ENCODE measurements at places on chromosomes 2 and 18.

GRCh38 chr18:64513401-64513800 lies 364.5 kb upstream of the LINC00305 start:
- no peak for DNase-seq

- DNase-seq = no peak
Measured at GRCh38 chr2:235539773-235540172, 45.9 kb downstream of the AGAP1 start.

DNA sequence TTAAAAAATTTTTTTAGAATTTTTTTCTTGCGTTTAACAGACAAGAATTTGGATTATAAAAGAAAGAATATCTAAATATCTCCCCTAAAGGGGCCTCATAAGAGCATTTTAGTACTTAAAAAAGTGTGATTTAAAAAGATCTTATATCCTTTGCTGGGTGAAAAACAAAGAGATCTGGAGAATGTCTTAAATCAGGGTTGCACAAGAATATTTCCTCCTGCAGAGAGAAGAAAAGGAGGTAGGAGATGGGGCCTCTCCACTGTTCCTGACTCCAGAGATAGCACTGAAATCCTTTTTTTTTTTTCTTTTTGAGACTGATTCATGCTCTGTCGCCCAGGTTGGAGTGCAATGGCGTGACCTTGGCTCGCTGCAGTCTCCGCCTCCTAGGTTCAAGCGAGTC lies 68.5 kb upstream of the OSR1 start:
- peak; percentile 14 for DNase-seq

DNA sequence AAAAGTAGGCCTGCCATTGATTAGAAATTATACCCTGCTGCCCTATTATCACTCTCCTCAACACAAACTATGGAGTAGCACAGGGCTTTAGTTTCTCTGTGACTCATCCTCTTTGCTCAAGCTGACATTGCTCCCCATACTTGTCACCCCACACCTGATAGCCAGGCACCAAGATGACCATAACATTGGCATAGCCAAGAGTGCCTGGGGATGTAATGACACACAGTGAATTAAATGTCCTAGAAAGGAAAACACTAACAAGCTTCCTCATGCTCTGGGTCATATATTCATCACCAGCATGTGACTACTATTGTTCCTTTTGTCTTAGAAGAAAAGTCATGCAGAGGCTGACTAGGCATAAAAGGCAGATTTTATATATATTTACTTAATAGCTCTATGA lies 137.8 kb upstream of the RND3 start:
- DNase-seq = no peak

- peak; percentile 98 for DNase-seq
Measured at GRCh38 chr2:144659731-144660275, 139.9 kb upstream of the ZEB2 start.

DNA sequence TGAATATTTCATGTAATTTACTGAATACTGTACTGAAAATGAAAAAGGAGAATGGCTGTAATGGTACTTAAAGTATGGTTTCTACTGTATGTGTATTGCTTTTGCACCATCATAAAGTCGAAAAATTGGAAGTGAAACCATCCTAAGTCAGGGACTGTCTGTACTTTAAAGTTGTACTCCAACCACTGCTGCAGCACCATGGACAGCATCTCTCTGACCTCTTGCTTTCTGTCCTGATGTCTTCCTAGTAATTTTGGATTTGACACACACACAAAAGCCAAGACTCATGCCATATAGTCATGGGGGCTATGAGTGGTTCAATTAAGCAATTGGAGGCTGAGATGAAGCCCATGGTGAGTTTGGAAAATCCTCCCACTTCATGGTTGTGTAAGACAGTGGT lies 256.3 kb upstream of the PKDCC start:
- peak; percentile 7 for DNase-seq

DNA sequence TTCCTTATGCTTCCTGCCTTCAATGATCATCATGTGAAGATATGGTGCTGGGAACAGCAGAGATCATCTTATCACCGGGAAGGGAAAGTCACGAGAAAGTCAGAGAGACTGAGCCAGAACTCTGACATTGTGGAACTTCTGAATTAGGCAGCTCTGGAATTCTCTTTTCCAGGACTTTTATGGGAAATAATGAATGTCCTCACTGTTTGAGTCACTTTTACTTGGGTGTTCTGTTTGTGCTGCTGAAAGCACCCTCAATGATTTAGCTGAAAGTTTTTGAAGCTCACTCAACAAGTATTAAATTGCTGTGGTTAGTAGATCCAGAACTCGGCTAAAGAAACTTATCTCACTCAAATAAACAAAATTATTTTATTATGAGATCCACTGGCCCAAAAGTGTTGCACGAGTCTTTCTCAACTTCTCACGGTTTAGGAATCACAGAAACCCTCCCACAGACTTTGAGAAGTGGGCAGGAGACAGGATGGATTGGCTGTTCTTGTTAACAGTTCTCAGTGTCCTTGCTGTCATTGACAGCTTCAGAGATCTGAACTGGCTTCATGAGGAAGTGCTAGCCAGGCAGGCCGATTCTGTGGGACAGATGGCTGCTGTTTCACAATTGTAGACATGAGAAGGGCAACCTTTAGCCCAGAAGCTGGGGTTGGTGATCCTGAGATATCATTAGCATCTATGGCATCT lies 26.4 kb upstream of the ATRAID start:
- DNase-seq = no peak

DNA sequence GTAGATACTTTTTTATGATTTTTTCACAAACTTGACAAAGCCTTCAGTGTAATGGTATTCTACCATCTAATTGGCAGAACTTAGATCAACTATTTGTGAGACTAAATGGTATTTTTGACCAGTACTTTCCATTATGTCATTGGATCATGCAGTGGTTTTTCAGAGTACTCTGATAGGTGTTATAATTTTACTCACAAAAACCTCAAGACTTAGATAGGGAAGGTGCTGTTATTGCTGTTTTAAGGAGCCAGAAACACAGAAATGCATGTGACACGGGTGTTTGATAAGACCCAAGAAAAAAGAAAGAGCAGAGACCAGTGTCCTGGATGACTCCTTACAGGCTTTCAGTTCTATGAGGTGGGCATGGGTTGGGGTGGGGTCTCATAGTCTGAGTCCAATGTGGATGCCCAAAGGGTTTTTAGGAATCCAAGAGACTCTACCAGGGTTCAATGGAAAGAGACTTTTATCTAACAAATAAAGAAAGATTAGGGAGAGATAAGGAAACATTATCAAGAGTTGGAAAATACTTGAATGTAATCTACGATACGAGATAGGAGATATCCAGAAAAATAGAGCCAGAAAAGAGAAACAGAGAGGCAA lies 31.3 kb downstream of the SP140 start:
- no peak for DNase-seq

DNA sequence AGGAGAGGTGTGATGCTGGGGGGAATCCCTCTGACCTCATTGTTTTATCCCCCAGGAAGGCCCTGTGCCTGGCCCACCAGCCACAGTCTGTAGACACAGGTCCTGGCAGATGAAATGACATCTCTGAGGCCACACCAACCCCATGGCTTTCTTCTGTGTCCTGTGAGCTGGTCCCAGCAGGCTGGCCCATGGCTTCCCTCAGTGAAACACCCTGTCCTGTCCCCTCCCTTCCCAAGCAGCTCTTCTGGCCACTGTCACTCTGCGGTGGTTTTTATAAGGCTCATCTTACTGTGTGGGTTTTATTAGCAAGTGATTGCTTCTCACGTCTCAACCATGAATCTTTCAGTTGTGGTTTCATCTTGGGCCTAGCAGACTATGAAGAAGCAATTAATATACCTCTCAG lies 102.8 kb upstream of the STPG4 start:
- DNase-seq = no peak

- DNase-seq = no peak
Measured at GRCh38 chr2:147665105-147665504, 179.7 kb upstream of the ACVR2A start.

GRCh38 chr2:234286118-234286598 lies 210.7 kb downstream of the ARL4C start:
- no peak for DNase-seq

GRCh38 chr2:42249887-42250286 lies 80.7 kb downstream of the EML4 start:
- DNase-seq = no peak

- no peak for DNase-seq
Measured at GRCh38 chr2:8168876-8169424, 512.9 kb upstream of the ID2 start.

GRCh38 chr2:127410871-127411652 lies 7.2 kb upstream of the PROC start:
- DNase-seq = no peak

GRCh38 chr2:109173311-109174171 lies 44.5 kb downstream of the SH3RF3 start:
- peak; percentile 75 for DNase-seq

DNA sequence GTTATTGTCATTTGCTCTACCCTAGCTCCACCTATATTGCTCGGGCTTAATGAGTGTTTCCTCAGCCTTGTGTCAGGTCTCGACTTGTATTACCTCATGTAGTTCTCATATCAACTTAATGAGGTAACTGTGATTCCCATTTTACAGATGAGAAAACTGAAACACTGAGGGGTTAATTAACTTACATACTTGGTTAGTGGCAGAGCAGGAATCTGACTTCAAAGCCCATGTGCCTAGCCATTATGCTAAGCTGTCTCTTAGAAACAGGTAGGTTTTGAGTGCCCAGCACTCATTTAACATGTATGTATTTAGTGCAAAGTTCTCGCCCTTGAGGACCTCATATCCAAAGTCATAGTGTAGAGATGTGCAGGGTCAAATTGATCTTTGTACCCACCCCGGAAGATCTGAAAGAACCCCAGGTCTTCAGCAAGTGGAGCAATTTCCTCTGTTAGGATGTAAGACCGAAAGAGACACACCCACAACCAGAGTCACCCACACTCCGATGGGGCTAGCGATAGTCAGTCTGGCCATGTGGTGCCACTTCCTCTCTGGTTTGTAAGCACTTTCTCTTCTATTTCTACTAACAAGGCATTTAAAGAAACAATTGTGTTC lies 121.0 kb upstream of the SLC39A10 start:
- DNase-seq = no peak

- no peak for DNase-seq
Measured at GRCh38 chr2:240136671-240137292, 677 bp upstream of the COPS9 start.

DNA sequence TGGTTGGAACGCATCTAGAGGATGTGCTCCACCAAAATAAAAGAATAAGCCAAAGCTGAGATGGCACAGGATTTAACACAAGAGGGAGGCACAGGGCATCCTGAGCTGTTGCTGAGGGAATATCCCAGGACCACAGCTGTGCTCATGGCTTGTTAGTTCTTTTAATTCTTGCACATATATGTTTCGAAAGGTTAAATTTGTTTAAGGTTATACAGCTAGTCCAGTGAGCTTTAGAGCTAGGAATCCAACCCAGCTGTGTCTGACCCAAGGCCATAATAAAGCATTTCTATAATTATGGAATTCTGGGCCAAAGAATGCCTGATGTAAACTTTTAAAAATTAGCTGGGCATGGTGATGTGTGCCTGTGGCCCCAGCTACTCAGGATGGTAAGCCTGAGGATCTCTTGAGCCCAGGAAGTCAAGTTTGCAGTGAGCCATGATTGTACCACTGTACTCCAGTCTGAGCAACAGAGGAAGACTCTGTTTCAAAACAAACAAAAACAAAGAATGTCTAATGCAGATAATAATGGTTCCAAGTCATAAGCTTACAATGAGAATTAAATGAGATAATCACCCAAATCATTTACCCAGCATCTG lies 66.4 kb upstream of the CCBE1 start:
- no peak for DNase-seq

- DNase-seq = no peak
Measured at GRCh38 chr2:210461401-210461800, 15.2 kb downstream of the LANCL1 start.

DNA sequence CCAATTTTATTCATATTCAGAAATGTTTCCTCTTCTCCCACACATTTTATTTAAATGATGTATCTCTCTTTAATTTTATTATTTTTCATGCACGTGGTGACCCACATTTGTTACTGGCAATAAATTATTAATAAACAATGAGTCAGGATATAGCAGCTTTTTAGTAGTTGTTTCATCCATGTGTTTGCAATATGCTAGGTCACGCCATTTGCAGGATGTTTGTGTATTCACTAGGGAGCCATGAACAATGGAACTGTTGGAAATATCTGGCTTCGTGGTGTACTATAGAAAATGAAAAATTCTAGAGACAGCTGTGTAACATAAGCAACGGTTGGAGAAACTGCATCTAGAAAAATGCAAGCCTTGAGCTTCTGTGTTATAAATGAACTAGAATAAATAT lies 176.0 kb upstream of the COL3A1 start:
- DNase-seq = peak; percentile 85

- DNase-seq = no peak
Measured at GRCh38 chr2:197810016-197810415, 5.6 kb downstream of the PLCL1 start.

- DNase-seq = no peak
Measured at GRCh38 chr2:70300771-70301343, 1.0 kb downstream of the FAM136A start.

GRCh38 chr2:86703704-86704361 lies 16.3 kb upstream of the RMND5A start:
- DNase-seq = peak; percentile 17

DNA sequence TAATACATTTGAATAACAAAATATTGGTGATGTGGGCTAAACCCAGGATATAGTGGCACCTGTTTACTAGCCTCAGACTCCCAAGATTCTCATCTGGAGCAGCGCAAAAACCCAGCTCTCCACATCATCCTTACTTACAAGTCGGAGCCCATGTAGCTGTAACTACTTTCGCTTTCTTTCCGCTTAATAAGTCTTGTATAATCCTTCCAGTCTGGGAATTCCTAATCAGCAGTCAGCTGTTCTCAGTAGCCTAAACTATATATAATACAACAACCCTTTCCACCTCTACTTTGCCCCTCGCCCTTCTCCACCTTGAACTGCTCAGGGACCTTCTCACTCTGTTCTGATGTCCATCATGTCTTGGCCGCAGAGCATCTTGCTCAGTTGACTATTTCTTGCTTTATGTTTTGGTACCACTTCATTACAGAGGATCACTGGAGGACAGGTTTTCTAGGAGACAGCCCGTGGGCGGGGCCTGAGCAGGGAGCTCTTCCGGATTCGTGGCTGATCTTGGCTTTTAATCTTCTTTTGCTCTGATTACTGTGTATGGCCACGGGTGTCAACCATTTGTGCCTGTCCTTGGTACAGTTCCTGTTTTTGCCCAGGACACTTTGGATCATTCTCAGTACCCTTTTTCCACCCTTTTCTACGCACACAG lies 119.9 kb upstream of the SERTAD2 start:
- no peak for DNase-seq

DNA sequence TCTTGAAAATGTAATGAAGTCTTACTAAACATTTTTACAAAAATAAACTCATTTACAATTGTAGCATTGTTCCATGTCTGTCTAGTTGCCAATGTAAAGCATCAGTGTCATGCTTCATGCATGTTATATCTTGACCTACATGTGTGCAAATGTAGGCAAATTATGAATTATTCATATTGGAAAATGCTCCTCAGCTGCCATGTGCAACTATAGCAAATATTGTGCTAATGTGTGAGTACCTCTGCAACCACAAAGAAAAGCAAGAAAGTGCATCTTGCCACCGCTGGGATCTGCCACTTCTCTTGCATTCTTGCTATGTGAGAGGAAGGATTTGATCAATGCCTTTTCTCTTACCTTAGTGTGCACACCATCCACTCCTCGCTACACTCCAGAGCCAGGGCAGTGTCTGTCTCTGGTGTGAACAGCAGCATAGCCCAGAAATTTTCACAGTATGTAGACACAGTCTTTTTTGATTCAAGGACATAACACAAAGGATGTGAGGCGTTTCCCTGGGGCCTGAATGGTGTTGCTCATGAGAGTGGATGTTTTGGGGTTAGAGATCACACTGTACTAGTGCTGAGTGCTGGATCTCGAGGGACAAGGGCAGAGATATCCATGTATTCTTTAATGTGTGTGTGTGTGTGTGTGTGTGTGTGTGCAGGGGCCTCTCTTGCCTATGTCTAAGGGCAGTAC lies 47.6 kb upstream of the HAAO start:
- DNase-seq = peak; percentile 64
